ENCODE measurements at places on chromosomes 3 and 15. TPM values are rescaled to one million over a fixed set of nuclear protein-coding genes. Genes with fewer than 3 reads are reported as not detected.

DNA sequence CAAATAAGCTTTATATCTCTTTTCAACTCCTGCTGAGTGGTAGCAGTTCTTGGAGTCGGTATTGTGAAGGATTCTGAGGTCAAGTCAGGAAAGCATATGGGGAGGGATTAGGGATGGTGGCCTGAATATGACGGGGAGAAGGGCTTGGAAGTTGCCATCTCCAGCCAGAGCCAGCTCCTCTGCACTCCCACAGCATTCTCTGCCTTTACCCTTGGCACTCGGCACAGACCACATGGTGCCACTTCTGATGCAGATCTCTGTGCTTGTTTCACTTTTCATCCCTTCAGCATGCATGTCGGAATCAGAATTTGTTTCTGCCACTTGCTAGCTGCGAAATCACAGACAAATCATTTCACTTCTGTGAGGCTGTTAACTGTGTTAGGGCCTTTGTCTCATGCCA is 52.5 kb downstream of the RAB11A start:
- H3K4me1 ChIP-seq: no peaks in the 10 kb centered on the region
- H3K4me3 ChIP-seq: no peak overlapping the region
- H3K27ac ChIP-seq: no peak overlapping the region
- no peaks in the 10 kb centered on the region for H3K36me3 ChIP-seq
- no peak for DNase-seq
- no peaks in the 10 kb centered on the region for H3K27me3 ChIP-seq

The RBPMS2 gene
- total RNA-seq: 8.2 TPM

- H3K4me1 ChIP-seq: peaks cover 72% of the 10 kb centered on the region
- H3K27ac ChIP-seq: peak overlapping the region; percentile 85
- peak; percentile 67 for DNase-seq
- no peaks in the 10 kb centered on the region for H3K36me3 ChIP-seq
Measured at GRCh38 chr3:14435175-14436014, 33.0 kb downstream of the SLC6A6 start.

DNA sequence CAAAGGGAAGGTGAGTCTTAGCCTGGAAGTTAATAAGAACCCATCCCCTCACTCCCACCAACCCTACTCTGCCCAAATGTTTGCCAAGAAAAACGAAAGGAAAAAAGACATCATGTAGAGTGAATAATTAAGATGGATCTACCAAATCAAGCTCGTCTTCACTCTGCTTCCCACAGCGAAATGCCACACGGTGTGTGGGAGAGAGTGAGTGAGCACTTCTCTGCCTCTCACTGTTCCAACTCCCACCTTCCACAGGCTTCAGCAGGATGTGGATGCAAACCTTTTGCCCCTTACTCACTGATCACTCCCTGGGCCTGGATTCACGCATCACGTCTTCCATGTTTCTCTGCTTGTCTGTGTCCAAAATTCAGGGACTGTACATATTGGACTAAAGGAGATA is 85.4 kb downstream of the WDR76 start:
- H3K27ac ChIP-seq: no peak overlapping the region
- no peaks in the 10 kb centered on the region for H3K36me3 ChIP-seq
- H3K4me3 ChIP-seq: no peak overlapping the region
- peaks cover 3% of the 10 kb centered on the region for H3K4me1 ChIP-seq
- no peaks in the 10 kb centered on the region for H3K27me3 ChIP-seq
- DNase-seq: peak; percentile 43

DNA sequence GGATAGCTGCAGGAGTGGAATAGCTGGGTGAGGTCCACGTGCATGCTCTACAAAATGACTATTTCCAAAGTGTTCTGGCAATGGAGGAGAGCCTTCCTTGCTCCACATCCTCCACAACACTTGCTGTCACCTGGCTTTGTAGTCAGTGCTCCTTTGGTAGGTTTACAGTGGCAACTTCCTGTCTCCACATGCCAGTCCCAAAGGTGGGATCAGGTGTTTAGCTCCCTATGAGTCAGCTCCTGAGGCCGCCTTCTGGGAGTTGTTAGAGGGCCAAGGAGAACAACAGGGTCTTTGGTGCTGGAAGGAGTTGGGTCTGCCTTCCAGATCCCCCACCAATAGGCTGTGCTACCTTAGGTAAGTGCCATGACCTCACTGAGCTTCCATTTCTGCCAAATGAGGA is 15.3 kb upstream of the LIMD1 start:
- no peaks in the 10 kb centered on the region for H3K27me3 ChIP-seq
- no peak overlapping the region for H3K27ac ChIP-seq
- H3K4me1 ChIP-seq: no peaks in the 10 kb centered on the region
- H3K4me3 ChIP-seq: no peak overlapping the region
- H3K36me3 ChIP-seq: no peaks in the 10 kb centered on the region

DNA sequence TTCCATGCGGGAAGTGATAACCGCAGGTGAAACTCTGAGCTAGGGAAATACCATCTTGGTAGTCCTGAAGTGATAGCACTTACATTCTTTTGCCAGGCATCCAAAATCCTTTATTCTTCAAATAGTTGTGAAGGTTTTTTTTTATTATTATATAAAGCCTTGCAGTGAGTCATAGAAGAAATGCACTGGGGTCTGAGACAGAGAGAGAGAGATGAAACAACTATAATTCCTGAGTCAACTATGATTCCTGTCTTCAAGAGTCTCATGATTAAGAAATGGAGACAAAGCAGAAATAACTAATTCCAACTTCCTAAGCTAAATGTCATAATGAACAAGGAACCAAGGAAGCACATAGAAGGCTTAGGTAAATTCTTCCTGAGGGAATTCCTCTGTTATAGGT is 495.6 kb downstream of the LPP start:
- H3K4me1 ChIP-seq: peaks cover 3% of the 10 kb centered on the region
- no peaks in the 10 kb centered on the region for H3K36me3 ChIP-seq
- H3K27ac ChIP-seq: no peak overlapping the region
- H3K4me3 ChIP-seq: no peak overlapping the region
- no peak for DNase-seq

DNA sequence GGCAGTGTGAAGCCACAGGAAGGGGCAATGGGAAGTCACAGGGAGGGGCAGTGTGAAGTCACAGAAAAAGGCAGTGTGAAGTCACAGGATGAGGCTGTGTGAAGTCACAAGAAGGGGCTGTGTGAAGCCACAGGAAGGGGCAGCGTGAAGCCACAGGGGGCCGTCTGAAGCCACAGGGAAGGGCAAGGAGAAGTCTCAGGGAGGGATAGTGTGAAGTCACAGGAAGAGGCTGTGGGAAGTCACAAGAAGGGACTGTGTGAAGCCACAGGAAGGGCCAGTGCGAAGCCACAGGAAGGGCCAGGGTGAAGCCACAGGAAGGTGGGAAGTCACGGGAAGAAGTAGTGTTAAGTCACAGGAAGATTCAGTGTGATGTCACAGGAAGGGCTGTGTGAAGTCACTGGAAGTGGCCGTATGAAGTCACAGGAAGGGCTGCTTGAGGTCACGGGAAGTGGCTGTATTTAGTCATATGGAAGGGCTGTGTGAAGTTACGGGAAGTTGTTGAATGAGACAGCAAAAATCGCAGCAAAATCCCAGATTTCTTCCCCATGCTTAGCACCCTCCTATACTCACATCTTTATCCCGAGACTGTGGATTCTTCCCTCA is 38.6 kb downstream of the GASK1A start:
- no peak overlapping the region for H3K27ac ChIP-seq
- H3K36me3 ChIP-seq: no peaks in the 10 kb centered on the region
- no peak for DNase-seq
- no peaks in the 10 kb centered on the region for H3K27me3 ChIP-seq

The TRH gene
- not detected for total RNA-seq

DNA sequence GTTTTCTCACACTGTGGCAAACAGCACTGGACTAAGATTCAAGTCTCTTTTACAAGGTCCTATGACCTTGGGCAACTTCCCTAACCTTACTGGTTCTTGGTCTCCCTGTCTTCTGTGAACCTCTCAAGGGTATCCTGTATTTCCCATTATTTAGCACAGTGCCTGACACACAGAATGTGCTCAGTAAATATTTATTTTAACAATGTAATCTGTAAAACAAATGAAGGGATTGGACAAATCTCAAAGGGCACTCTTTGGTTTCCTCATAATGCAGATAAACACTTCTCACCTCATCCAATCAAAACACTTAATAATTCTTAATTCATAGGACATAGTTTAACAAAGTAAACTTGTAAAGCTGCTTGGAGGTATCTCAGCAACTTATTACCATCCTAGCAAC is 12.8 kb downstream of the NUDT16 start:
- H3K27ac ChIP-seq: no peak overlapping the region
- H3K4me3 ChIP-seq: no peak overlapping the region
- DNase-seq: no peak
- no peaks in the 10 kb centered on the region for H3K4me1 ChIP-seq
- no peaks in the 10 kb centered on the region for H3K27me3 ChIP-seq
